ENCODE measurements at places on chromosomes 3 and 15. TPM values are rescaled to one million over a fixed set of nuclear protein-coding genes. Genes with fewer than 3 reads are reported as not detected.

Gene TMOD2
- 7.4 TPM for total RNA-seq

Gene CFAP100
- total RNA-seq, result not detected

Gene SLC2A2
- not detected for total RNA-seq

Gene CILP
- total RNA-seq, result 0.03 TPM

Gene FSIP1
- 2.1 TPM for total RNA-seq

Gene LMCD1
- 23.5 TPM for total RNA-seq

Gene TEX55
- 0.27 TPM for total RNA-seq

Gene IMPG2
- not detected for total RNA-seq

- peak; percentile 34 for DNase-seq
Measured at GRCh38 chr15:83380682-83381081, 66.5 kb upstream of the SH3GL3 start.

DNA sequence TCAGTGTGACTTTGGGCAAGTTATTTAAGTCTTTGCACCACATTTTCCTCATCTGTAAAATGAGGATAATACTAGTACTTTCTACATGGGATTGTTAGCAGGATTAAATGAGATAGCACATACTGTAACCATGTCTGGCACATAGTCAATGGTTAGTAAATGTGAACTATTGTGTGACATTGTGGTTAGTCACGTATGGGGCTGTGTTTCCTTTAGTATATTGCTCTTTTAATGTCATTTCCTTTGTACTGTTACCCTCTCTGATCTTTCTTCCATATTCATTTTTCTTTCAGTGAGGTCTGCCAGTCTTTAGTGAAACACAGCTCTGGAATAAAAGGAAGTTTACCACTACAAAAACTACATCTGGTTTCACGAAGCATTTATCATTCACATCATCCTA is 21.4 kb downstream of the OPA1 start:
- DNase-seq, result no peak

DNA sequence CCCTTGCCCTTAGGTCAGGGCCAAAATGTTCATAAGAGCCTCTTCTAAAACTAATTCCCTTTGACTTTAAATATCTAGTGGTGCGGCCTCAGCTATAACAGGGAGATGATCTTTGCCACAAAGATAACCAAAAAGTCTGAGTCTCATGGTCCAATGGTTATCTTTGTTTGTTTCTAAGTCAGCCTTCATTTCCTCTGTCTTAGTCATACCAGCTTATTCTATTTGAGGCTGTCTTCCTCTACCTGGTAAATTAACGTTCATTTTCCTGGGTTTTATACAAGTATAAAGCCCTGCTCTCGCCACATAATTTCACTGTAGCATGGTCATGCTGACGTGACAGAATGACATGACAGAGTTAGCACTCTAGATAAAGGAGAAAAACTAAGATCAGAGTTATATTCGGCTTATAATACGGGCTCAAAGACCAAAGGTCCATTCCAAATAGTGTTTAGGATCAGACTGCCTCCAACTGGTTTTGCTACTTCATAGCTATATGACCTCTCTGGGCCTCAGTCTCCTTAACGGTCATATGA is 18.4 kb downstream of the ZNF860 start:
- no peak for DNase-seq

DNA sequence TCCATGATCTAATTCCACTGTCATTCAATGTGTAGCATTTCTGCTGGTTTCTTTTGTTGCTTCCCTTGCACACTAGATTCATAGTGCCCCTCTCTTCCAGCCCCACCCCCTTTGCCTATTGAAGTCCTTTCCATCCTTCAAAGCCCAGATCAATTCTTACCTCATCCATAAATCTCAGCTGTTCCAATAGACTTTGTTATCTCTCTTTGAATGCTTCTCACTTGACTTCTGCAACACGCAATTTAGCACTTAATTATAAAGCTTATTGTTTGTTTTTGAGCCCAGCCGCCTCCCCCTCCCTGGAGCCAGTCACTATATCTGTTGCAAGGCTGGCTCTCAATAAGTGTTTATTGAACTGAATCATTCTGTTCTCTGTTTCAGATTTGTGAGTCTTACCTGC is 174.6 kb upstream of the TBL1XR1 start:
- no peak for DNase-seq

DNA sequence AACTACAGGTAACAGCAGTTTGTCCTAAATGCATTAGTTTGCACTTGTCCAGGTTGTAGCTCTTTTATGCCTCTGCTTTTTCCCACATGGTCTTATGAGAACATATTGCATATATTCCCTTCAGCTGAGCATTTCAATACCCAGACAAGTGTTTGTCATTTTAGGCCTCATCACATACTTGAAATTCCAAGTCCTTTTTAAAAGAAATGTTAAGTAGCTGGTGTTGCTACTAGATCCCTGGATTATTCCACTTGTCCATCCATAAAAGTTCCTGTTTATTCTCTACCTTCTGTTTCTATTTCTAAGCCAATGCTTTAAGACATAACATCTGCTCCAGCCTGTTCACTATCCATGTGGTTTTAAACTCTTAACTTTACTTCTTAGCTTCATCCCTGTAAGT is 128.4 kb downstream of the NECTIN3 start:
- peak; percentile 20 for DNase-seq

- DNase-seq, result no peak
Measured at GRCh38 chr15:88140398-88140797, 116.1 kb downstream of the NTRK3 start.

- no peak for DNase-seq
Measured at GRCh38 chr3:36484386-36484785, 104.1 kb downstream of the STAC start.

GRCh38 chr3:195450731-195451229 is 8.0 kb upstream of the ACAP2 start:
- DNase-seq, result no peak

DNA sequence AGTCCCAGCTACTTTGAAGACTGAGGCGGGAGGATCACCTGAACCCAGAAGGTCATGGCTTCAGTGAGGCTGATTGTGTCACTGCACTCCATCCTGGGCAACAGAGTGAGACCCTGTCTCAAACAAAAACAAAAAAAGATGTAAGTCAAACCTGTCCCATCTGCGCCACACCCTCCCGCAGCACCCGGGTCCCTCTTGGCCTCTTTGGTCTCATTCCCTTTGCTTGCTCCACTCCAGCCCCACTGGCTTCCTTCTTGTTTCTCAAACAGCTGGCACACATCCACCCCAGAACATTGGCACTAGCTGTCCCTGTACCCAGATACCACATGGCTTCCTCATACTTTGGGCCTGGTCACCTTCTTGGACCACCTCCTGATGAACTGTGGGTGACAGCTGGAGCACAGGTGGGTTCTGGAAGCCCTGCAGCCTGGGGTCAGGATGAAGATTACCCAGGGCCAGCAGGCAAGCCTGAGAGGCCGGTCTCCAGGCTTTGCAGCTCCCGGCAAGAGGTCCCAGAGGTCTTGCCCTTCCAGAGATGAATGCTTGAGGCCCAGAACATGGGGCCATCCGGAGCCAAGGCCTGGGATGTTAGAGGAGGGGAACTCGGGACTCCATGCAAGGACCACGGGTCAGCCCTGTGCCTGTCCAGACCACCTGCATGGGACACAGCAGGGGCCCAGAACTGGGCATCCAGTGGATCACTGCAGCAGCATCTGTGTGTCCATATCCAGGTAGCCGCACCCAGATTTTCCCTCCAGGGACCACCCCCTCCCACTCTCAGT is 10.9 kb upstream of the GATA2 start:
- no peak for DNase-seq

- no peak for DNase-seq
Measured at GRCh38 chr3:143973259-143974021, 1.8 kb downstream of the DIPK2A start.

DNA sequence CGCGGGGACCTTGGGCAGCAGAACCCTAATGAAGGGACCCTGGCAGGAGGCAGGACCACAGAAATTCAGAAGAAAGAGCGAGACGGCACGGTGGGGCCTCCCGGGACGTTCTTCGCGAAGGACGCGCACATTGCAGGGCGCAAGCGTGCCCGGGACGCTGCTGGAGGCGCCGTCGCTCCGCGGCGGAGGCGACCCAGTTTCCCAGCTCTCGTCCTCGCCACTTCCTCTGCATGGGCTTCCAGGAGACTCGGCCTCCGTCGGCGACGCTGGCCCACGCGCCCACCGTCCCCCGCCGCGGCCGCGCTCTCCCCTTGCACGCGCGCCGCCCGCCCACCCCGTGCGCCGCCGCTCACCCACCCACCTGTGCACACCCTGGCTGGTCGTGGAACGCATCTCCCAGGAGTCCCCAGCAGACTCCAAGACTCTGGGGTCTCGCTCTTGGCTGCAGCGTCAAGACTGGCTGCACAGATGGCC is 31.8 kb upstream of the SMAD3 start:
- DNase-seq, result peak; percentile 52

DNA sequence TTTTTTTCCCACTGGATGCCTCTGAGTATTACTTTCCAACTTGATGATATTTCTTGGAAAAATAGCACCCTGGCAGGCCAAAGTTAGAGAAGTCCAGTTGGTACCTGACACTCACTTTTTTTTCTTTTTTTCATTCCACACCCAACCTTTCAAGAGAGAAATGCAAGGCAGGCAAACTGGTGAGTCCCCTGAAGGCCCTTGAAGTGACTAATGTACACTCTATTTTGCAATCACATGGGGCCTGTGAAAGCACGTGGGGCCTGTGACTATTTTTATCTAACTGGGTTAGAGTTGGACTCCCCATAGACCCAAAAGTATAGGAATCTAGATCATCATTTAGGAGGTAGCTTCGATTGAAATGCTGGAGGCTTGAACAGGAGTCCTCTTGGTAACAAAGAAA is 316.7 kb downstream of the CHL1 start:
- no peak for DNase-seq

GRCh38 chr15:85563328-85563727 is 182.9 kb downstream of the AKAP13 start:
- peak; percentile 44 for DNase-seq

DNA sequence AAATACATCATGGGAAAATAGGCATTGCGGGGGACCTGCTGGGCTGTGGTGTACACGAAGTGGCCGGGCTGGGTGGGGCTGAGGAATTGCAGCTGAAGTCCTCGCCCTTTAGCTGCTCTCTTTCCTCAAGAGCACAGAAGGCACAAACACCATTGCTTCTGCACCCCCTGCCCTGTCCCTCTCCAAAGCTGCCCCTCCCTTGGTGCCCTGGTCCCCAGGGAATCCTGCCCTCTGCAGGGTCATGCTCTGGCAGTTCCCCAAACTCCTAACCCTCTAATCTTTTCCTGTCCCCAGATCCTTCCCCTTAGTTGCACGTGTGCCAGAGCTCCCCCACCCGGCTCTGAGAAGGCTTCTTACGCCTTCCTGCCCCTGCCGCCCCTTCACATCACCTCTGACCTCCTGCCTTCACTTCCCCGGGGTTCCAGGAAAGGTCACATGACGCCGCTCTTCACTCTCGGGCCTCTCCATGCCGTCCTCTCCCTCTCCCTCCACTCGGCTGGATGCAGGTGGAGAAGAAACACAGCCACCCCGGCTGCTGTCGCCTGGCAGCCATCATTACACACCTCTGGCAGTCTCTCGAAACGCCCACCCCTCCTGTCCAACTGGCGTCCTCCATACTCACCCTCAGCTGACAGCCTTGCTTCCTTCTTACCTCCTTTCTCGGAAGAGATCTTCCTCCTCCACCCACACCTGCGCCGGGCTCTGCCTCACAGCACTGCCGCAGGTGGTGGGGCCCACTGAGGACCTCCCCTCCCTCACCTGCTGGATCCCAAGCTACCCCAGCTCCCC is 6.9 kb upstream of the PCSK6 start:
- no peak for DNase-seq

DNA sequence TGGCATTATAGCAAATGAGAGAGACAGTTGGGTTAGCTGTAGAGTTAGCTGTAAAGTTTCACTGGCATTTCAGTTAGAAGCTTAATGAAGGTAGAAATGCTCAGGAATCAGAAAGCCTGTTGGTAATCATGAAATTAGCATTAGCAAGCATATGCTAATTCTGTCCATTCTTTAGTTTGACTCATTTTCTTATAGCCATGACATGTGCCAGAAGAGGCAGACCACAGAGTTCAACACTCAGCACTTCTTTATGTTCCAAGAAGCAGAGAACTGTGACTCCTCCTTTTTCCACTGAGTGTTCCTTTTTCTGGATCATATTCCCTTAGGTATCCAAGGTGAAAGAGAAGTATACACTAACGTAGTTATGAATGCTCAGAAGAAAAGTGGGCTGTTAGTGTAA is 276.2 kb upstream of the SGO1 start:
- DNase-seq, result peak; percentile 10

DNA sequence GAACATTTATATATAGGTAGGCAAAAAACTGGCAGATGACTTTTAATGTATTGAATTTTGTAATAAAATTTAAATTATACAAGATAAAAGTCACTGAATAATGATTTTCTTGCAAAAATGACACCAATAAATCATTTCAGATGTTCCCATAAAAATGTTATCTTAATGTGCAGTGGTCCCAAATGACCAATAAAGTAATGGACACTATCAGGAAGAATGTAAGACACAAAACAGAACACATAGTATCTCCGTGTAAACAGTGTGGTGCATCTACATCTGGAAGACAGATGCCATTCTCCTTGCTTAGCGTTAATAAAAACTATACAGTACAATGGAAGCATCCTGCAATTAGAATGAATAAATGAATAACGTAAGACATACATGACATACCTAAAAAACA is 41.5 kb downstream of the FGF7 start:
- no peak for DNase-seq

DNA sequence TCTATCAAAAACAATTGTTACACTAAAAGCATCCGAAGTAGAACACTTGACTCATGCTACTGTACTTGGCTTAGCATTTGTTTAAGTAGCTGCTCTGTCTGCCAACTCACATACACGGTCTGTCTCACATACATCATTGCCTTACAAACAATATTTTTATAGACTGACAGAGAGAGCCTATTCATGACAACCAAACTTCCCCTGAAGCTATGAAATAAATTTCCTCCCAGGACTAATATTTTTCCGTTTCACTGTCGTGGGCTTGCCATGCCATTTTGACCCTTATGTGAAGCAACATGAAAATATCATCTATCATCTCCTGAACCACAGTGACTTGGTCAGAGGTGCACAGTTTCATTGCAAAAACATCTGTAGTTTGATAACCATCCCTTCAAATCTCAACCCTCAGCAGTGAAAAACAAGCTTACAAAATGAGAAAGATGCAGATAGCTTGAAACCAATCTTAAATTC is 66.5 kb upstream of the PYGO1 start:
- DNase-seq, result no peak

DNA sequence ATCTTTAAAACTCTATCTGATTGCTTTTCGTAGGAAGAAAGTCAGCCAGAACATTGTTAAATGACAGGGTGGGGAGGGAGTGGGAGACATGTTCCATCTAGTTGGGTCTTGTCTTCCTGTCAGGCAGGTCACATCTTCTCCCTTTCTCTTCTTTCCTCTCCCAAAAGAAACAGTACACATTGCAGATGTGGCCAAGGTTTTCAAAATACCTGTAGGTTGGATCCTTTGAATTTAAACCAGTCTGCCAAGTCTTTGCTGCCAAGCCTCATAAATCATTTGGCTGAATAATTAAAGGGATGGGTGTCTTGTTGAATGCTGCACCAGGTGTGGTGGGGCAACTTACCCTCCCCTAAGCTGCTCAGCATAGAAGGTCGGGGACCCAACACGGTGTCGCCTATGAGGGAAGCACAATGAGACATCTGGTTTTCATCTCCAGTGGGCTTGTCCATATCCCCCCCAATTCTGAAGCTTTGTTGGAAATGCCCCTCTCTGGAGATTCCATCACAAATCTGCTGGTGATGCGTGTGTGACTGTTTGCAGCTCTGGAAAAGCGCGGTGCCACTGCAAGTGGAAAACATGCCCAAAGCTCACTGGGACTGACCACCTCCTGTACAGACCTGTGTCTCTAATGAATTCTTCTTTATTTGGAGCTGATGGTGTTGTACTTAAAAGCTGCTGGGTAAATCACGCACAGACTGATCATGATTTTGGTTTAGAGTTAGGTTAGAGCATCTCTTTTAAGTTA is 112.6 kb downstream of the FILIP1L start:
- DNase-seq, result no peak

GRCh38 chr3:184144505-184144904 is 9.3 kb downstream of the EIF2B5 start:
- DNase-seq, result no peak
